ENCODE measurements at places on chromosomes 4 and X. TPM values are rescaled to one million over a fixed set of nuclear protein-coding genes. Genes with fewer than 3 reads are reported as not detected.

The PAGE2B gene
- not detected for total RNA-seq

The THAP9 gene
- total RNA-seq = 3.0 TPM

The ARL13A gene
- total RNA-seq = not detected

The HSFX3 gene
- not detected for total RNA-seq

The NSUN7 gene
- 2.4 TPM for total RNA-seq

The RTL9 gene
- total RNA-seq = 0.33 TPM

The USP51 gene
- total RNA-seq = 1.1 TPM

The OPHN1 gene
- total RNA-seq = 6.0 TPM

The CCNQ gene
- 17.2 TPM for total RNA-seq

The NLGN4X gene
- 0.82 TPM for total RNA-seq

The HTR2C gene
- total RNA-seq = not detected

The GRPR gene
- total RNA-seq = 0.17 TPM

The TMPRSS11A gene
- total RNA-seq = not detected

The NAT8L gene
- 1.6 TPM for total RNA-seq

The MAD2L1 gene
- total RNA-seq = 9.4 TPM

The CENPVL1 gene
- total RNA-seq = not detected

The UGT2B10 gene
- not detected for total RNA-seq

The PPA2 gene
- total RNA-seq = 61.9 TPM

The DMP1 gene
- total RNA-seq = not detected

The WNK3 gene
- 5.7 TPM for total RNA-seq

The SOD3 gene
- 22.9 TPM for total RNA-seq
